ENCODE measurements at places on chromosomes 1 and 21.

DNA sequence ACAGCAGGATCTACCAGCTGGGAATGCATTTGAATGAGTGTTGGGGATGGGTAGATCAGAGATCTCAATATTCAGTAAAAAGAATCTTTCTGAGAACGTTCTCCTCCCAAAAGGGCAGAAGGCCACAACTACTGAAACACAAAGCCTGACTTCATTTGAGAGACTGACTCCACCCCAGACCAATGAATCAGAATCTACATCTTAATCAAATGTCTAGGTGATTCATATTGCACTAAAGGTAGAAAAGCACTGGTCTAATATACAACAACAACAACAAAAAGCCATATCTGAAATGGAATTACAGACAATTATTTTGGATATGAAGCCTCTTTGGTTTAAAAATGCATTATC, 123.9 kb downstream of the SMYD3 start:
- no peak for DNase-seq

DNA sequence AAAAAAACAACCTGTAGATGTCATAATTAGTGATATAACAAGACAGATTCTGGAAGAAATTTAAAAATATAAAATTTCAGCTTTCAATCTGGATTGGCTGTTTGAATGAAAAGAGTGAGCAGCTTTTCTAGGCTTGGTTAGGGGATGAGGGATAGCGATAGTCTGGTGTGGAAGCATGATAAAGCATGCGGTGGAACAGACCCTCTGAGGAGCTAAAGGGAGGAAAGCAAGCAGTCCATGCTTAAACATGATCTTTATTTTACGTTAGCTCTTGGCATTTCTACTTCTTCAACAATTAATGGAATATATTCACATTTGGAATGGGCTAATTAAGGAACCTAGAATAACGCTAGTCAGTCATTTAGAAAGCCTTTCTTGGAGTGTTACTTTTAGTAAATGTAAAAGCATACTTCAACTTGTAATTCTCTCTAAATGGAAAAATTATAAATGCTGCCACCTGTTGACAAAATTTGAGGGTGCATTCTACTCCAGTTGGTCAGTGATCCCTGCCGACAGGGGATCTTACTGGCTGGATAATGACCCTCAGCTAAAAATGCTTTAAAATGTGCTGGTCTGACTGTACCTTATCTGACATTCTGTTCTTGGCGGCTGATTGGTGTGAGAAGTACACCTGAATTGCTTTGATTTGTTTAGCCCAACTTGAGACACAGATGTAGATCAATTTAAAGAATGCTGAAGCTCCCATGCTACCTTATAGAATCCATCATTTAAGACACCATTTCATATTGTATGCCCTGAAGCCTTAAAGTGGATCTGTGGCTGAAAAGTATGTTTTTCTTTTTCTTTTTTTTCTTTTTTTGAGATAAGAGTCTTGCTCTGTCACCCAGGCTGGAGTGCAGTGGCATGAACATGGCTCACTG, 61.2 kb downstream of the AK4 start:
- DNase-seq, result peak; percentile 48

DNA sequence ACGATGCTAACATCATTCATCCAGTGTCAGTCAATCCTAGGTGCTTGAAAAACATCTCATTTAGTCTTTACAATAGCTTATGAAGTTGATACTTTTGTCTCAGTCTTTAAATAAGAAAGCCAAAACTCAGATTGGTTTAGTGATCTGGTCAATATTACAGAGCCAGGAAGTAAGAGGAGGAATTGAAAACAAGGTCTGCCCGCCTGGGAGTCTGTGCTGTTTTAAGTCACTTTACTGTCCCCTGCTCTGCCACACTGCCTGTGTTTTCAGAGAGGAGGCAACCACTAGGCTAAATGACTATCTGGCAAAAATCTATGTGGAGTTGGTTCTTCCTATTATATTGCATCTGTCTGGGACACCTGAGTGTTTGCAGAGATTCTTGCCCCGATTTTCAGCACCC, 62.3 kb downstream of the ST6GALNAC3 start:
- no peak for DNase-seq

- DNase-seq, result no peak
These were observed 53.3 kb downstream of the TOR1AIP2 start for GRCh38 chr1:179824265-179824664.

- peak; percentile 77 for DNase-seq
These were observed 14.9 kb upstream of the IFNLR1 start for GRCh38 chr1:24201941-24202440.

Data from dermis microvascular lymphatic vessel endothelial cell (primary cell).